ENCODE measurements at places on chromosomes 7 and 10. TPM values are rescaled to one million over a fixed set of nuclear protein-coding genes. Genes with fewer than 3 reads are reported as not detected.

The ITPRID1 gene
- total RNA-seq: not detected

The FAM20C gene
- total RNA-seq: 64.1 TPM

The ZNF239 gene
- 6.3 TPM for total RNA-seq

The ANKRD2 gene
- not detected for total RNA-seq

The ADAM12 gene
- 141 TPM for total RNA-seq

The BMPER gene
- total RNA-seq: 97.3 TPM

The PSMC2 gene
- total RNA-seq: 118 TPM

The ZNF655 gene
- total RNA-seq: 54.6 TPM

The C10orf105 gene
- total RNA-seq: not detected

The IGFBP3 gene
- total RNA-seq: 29,310 TPM

The SPDYE8 gene
- total RNA-seq: not detected

The PAX4 gene
- total RNA-seq: not detected

DNA sequence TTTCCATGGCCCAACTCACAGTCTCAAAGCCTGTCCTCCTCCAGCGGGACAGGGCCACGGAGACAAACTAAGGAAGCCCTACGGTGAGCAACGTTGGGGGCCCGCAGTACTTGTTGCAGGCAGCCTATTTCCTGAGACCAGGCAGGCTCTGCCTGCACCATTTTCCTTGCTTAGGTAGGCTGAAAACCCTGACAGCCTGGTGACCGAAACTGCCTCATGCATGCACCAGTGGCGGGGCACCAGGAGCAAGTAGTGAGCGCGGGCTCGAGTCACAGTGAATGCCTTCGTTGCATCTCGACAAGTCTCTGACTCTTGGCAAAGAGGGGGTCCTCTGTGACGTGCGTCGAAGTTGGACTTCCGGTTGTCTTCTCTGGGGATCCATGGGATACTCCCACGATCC lies 23.3 kb upstream of the ZNF273 start:
- no peak for DNase-seq

DNA sequence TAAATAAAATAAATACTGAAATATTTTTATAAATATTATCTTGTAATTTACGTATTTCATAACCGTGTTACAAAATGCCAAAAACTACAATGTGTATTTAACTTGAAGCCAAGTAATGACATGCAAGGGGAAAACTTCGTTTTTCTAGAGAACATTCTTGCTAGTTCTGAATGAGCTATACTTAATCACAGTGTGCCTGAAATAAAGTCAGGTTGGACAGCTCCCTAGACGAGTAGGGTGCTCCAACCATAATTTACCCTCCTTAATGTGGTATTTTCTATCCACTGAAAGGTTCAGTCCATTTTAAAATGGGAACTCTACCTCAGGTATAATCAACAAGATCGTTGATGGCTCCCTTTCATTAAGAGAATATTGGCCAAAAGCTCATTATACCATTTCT lies 194.5 kb upstream of the AHR start:
- peak; percentile 14 for DNase-seq

GRCh38 chr7:90749774-90750173 lies 153.7 kb downstream of the CDK14 start:
- DNase-seq: no peak

DNA sequence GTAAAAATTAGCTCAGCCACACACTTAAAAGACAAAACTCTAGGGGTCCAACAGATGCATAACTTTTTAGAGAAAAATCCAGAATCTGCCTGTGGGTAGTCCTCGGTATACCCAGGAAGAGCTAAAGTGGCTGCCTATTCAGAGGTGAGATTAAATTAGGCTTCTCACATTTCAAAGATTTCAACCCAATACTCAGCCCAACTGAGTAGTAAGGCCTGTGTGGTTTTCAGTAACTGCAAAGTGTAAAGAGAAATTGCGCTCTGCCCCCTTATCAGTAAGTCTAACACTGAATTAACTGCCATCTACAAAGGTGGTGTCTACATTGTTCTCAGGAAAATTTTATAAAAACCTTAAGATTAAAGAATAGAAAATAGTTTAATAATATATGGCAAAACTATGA lies 88.2 kb downstream of the ELMO1 start:
- no peak for DNase-seq

DNA sequence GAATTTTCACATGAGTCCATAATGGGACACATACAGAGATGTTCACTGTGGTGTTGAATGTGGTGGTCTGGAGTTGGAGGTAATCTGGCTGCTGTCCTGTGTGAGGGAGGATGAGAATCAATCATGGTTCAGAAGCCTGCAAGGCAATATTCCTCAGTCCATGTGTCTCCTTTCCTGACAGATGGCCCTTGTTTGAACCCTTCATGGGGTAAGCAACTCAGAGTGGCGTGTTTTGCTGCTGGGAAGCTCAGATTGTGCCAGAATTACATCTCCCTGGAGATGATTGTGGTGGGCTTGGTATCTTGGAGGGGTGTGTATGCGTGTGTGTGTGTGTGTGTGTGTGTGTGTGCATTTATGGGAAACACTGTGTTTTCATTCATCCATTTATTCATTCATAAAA lies 44.5 kb upstream of the COMTD1 start:
- no peak for DNase-seq

- DNase-seq: no peak
These were observed 18.0 kb downstream of the FKBP6 start for GRCh38 chr7:73345951-73346350.

GRCh38 chr10:96044736-96045135 lies 1.4 kb downstream of the CCNJ start:
- DNase-seq: peak; percentile 75

GRCh38 chr7:73984481-73985205 lies 43.3 kb upstream of the ELN start:
- no peak for DNase-seq

DNA sequence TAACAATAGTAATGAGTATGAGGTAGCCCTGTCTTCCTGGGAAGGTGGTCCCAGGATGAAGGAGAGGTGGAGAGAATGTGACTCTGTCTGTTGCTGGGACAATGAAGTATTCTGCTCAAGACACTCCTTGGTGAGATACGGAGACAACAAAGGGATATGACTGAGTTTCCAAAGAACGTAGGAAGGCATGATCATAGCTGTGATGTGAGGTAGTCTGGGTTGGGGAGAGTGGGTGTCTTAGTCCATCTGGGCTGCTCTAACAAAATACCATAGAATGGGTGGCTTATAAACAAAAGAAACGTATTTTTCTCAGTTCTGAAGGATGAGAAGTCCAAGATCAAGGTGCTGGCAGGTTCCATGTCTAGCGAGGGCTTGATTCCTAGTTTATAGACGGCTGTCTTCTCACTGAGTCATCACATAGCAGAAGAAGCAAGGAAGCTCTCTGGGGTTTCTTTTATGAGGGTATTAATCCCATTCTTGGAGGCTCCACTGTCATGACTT lies 84.9 kb upstream of the RHOBTB1 start:
- DNase-seq: peak; percentile 79

DNA sequence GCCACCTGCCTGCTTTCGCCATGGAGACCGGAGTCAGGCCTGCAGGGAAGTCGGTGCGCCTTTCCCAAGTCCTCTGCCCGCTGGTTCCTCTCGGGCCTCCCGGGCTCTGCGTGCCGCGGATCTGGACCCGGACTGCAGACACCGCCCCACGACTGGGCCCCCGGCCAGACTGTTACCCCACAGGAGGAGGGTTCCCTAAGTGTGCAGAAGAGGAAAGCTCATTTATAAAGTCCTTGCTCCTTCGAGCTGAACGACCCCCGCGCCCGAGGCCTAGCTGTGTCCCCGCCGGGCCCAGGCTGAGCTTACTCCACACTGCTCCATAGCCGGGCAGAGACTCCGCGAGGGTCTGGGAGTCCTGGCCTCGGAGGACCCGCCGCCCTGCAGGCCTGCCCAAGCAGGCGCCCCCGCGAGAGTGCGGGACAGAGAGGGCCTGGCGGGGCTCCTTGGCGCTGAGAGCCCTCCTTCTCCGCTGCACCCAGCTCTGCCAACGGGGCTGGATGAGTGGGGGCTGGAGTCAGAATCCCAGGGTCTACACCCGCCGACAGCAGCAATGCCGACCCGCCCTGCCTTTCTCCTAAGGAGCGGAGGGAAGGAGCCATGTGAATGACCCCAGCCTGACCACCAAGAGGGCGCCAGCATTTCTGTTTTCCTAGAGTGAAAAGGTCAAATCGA lies 8.3 kb downstream of the EN2 start:
- no peak for DNase-seq

DNA sequence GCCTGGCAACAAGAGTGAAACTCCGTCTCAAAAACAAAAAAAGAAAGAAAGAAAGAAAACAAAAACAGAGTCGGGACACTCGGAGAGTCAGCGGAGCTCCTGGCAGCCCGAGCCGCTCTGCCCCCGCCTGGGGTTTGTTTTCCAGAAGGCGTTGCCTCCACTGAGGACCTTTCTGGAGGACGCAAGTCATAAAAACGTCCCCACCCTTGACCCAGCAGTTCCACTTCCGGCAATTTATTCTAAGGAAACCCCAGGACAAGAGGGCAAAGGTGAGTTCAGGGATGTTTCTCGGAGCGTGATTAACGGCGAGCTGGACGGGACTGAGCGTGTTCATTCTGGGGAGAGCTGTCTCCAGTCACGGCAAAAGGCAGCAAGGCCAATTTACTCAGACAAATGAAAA lies 27.0 kb upstream of the SUN1 start:
- DNase-seq: peak; percentile 7

DNA sequence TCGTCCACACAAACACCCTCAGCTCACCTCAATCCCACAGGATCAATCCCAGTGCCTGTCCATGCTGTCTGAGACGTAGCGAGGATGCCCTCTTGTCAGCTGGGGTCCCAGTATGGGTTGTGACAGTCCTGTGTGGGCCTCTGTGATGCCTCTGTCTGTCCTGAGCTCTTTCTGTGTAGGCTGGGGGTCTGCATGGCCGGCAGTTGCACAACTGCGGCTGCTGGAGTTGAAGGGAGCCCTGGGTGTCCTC lies 12.4 kb downstream of the ANTXRL start:
- no peak for DNase-seq

- no peak for DNase-seq
These were observed 54.5 kb upstream of the DDC start for GRCh38 chr7:50619684-50620083.

DNA sequence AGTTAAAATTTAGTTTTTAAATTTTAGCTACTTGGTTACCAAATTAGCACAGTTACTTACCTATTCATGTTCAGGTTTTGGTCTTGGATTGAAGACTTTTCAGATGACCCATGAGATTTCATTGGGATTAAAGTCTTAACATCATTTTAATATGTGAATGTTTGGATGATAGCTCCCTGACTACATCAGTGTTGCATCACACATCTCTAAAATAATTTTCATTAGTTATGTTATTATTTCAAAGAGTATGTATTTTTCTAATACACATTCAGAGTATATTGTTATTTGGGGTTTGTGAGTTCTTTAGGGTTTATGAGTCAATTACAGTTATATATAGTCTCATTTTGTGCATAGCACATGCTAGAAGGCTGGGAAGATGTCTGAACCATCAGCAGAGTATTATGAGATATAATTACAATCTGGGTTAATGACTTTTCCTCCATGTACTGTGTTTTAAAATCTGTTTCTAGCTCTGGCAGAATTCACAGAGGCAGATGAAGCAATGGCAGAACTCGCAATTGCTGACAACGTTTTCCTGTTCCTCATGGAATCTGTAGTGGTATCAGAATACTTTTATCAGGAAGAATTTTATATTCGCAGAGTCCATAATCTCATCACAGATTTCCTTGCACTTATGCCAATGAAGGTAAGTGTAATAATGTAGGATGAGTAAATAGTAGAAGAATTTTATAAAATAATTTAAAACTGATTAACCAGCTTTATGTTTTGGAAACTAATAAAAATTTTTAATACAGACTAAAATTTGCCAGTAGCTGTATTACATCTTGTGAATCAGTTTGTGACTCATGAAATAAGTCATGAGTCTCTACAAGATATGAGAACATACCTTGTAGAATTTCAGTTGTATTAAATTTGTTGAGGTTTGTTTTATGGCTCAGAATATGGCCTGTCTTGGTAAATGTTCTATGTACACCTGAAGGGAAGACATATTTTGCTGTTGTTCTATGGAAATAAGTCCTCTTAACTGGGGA lies 26.9 kb downstream of the NUP205 start:
- peak; percentile 53 for DNase-seq

DNA sequence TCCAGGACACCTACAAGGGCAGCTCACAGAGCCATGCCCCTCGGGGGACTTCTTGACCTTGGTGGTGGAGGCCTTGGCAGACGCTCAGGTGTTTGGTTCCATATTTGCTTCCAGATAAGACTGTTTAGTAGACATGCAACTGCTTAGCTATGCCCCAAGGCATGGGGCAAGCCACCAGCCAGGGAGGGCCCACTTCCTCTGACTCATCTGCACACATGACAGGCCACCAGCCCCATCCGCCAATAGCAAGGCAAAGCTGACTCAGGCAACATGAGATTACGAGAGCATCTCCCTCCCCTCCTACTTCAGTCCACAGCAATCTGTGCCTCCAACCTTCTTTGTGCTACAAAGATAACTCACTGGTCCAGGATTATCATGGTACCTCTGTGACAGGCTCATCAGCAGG lies 54.9 kb downstream of the KCNMA1 start:
- peak; percentile 78 for DNase-seq

- DNase-seq: peak; percentile 45
These were observed 601.1 kb downstream of the ARL4A start for GRCh38 chr7:13288516-13288915.

GRCh38 chr7:4168541-4168940 lies 513.6 kb upstream of the FOXK1 start:
- no peak for DNase-seq

DNA sequence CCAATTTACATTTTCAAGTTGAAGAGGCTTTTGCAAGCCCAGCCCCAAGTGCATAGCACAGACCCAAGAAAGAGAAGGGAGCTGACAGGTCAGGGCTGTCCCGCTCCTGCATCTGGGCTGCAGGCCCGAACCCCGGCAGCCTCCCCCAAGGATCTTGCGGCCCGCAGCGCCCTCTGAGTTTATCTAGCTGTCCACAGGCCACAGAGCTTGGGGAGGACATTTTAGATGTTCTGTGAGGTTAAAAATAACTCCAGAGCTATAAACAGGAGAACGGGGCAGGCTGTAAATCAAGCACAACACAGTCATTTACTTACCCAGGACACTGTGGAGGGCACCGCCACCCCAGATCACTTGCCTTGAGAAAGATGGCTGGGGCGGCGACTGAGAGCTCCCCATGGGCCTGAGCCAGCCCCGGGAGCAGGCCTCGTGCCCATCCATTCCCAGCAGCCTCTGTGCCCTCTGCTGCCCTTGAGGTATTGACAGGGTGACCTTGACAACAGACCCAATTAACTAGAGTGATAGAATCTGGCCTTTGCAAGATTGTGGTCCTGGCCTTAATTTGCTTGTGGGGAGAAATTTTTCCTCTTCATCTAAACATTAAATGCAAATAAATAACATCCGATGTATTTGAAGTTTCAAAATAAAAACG lies 563.0 kb downstream of the TCERG1L start:
- DNase-seq: no peak

- no peak for DNase-seq
These were observed 390.3 kb downstream of the KCNMA1 start for GRCh38 chr10:77247031-77247990.

DNA sequence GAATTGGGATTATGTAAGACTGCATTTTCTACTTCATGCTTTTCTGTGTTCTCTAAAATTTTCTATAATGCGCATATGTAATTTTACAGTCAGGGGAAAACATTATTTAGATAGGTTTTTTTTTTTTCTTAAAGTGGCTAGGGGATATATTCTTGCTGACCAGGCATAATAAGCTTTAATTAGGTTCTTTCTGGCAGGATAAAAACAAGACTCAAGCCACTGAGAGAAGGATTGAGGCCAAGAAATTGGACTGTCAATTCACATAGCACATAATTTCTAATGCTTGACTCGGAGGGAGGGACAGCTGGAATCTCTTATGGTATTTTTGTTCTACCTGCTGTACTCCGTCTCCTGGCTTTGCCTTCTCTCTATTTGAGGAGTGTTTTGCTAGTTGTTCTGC lies 119.8 kb upstream of the NPVF start:
- DNase-seq: no peak

Measured in GM23248 (cell line).